ENCODE measurements at places on chromosomes 11 and 22. TPM values are rescaled to one million over a fixed set of nuclear protein-coding genes. Genes with fewer than 3 reads are reported as not detected.

DNA sequence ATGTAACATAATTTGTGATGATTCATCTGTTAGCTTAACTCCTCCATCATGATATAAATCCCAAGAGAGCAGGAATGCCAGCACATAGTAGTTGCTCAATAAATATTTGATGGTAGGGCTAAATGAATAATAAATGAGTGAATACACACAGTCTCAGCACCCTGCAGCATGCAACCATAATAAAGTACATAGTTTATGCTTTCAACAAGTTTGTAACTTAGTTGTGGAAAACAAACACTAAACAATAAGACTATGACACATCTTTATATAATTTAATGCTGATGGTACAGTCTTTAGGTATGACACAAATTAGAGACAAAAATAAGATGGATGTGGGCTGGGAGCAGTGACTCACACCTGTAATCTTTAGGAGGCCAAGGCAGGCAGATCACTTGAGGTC is 3.8 kb downstream of the ALKBH8 start:
- no peak for DNase-seq

DNA sequence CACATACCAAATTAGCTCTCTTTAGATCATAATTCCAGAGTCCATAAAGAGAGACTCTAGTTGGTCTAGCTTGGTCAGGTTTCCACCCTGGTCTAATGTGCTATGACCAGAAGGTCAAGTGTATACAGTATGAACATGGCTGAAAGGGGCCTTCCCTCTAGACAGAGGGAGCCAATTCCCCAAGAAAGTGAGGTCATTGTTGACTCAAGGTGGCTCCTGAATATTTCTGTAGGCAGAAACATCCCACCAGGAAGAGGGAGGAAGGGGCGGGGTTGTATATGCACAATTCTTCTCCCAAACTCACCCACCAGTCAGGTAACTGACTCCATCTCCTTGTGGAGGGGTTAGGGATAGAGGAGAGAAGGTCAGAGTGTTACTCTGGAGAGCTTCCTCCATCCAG is 281.8 kb upstream of the PLET1 start:
- no peak for DNase-seq

CADM1 gene
- 135 TPM for polyA plus RNA-seq

CDC42EP2 gene
- 16.4 TPM for polyA plus RNA-seq

F2 gene
- polyA plus RNA-seq, result 4.0 TPM

Data from left renal cortex interstitium (tissue), 4 donors.